ENCODE measurements at places on chromosomes 11 and 22.

- no peak for DNase-seq
Measured at GRCh38 chr11:131886201-131886600, 515.8 kb downstream of the NTM start.

- peak; percentile 15 for DNase-seq
Measured at GRCh38 chr11:104073950-104074705, 37.7 kb downstream of the DDI1 start.

DNA sequence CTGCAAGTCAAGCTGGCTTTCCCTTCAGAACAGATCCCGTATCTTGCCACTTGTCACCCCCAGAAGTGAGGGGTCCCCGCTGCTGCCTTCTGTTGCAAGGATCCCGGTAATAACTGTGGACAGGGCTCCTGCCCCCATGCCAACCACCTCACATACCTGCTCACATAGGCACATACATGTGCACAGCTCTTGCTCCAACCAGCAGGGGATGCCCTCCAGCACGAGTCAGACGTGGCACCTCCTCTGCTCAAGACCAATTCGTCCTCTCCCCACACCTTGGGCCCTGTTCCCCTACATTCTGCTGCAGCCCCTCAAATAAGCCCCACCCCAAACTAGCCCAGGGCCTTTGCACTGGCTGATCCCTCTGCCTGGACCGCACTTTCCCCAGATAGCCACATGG, 163.3 kb downstream of the CRYBB2 start:
- DNase-seq: no peak

DNA sequence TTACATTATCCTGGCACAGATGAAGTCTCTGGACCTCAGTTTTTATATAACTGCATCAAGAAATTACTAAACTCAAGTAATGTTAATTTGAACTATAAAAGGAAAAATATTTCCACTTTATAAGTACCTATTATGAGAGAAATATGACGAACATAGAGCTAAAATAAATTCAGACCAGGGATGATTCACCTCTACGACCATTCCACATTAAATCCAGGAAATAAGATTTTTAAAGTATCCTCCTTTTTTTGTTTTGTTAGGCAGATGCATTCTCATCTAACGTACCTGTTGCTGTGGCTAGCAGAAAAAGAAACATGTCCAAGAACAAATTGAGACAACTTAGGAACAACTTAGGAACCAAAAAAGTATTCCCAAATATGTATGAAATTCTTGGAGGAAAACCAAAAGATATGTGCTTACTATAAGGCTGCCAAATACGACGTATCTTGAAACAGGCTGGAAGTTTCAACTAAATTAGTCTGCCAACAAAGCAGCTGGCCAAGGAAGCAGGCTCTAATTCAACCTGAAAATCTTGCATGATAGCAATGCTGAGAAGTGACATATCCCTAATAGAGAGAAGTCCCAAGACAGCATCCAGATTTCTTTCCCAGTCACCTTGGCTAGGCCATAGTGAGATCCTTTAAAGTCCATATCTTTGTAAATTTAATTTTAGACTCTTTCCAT, 15.7 kb downstream of the SPTY2D1 start:
- DNase-seq: peak; percentile 29

DNA sequence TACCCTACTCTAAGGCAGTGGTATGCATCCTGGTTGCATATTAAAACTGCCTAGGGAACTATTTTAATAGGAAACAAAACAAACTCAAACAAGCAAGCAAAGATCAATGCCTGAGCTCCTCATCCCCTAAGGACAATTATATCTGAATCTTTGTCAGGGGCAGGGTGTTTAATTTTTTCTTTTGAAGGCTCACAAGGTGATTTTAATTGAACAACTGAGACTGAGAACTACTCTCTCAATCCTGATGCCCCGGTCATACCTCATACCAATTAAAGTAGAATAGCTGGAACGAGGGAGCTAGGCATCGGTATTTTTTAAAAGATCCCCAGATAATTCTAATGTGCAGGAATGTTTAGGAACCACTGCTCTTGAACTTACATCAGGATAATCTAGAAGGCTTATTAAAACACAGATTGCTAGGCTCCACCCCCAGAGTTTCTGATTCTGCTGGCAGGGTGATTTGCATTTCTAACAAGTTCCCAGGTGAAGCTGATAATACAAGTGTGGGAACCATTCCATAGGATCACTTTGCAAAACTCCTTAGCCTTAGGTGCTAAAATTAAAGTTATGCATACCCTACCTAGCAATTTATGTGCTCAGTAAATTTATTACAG, 416.5 kb downstream of the GUCY1A2 start:
- no peak for DNase-seq

- DNase-seq: no peak
Measured at GRCh38 chr22:21857481-21857914, 9.9 kb downstream of the MAPK1 start.

DNA sequence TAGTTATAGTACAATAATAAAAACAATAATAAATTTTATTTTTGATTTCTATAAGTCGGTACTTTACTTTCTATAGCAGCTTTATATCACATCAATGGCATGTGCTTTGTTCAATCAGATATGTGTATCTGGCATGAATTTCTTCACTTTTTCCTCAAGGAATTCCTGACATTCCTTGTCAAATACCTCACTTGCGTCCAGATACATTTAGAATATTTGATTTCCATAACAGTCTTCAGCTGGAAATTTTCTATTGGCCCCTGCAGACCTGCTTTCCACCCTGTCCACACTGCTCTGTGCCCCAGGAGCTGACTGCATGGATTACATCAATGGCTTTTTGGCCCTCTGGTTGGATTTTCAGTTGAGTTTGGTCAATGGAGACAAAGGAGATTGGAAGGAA, 93.2 kb downstream of the FAR1 start:
- peak; percentile 54 for DNase-seq

DNA sequence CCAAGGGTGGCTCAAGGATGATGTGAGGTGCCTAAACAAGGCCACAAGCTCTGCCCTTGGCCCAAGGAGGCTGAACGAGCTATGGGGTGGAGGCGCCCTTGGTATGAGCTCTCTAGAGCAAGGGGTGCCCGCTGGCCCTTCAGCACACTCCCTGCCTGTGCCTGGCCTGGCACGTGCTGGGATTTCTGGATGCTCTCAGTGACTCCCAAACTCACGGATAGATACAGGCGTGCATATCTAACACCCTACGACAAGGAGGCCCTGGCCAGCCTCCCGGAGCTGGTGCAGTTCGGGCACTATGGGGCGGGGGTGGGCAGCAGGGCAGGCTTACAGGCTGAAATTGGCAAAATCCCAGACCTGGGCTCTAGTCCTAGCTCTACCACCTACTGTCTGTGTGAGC, 30.6 kb downstream of the SCUBE1 start:
- DNase-seq: no peak

DNA sequence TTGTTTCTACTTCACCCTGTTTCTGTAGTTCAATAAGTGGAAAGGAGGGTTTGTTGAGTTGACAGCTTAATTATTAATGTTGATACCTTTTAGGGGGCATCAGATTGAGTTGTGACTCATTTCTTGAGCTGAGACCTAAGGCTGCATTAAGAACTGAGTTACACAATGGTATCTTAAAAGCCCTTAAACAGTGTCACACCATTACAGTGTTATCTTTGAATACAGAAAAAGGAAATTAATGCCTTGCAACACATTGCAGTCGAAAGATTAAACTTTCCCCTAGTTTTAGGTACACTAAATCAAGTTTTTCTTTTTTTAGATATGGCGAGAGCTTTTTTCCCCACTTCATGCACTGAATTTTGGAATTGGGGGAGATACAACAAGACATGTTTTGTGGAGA, 16.7 kb downstream of the PAFAH1B2 start:
- DNase-seq: no peak

GRCh38 chr22:30284172-30284571, 5.1 kb downstream of the CASTOR1 start:
- DNase-seq: no peak

GRCh38 chr11:92504004-92504403, 279.4 kb downstream of the FAT3 start:
- DNase-seq: no peak

DNA sequence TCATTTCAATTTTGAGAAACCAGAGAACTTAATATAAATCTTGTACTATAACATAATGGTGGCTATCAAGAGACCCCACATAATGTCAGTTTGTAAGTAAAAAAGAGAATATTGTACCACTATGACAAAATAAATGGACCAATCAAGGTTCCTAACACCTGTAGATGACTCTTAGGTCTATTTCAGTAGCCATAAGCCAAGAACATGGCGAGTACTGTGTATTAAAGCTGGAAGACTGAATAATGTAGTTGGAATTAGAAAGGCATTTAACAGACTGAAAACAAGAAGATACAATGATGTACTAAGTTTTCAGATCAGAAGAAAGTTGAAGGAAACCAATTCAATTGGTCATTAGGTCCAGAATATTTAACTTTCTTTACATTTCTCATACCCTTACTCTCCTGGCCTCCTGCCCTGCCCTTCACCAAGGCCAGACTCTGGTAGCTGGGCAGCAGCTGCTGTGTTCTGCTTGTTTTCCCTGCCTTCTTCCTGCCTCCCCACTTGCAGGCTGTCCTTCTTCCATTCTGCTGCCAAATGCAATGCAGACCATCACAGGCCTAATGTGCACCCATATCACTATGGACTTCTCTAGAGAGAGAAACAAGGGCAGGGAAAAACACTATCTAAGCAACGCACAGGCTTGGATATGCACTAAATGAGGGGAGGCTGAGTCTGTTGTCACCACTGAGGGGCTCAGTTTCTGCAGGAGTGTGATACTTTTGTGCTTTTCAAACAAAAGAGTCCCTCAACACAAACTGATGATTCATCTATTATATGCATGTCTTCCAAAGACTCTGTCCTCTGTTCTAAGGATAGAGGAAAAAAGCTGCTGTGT, 60.1 kb downstream of the RAB30 start:
- DNase-seq: no peak

GRCh38 chr11:26849036-26849435, 127.2 kb upstream of the SLC5A12 start:
- DNase-seq: peak; percentile 61

DNA sequence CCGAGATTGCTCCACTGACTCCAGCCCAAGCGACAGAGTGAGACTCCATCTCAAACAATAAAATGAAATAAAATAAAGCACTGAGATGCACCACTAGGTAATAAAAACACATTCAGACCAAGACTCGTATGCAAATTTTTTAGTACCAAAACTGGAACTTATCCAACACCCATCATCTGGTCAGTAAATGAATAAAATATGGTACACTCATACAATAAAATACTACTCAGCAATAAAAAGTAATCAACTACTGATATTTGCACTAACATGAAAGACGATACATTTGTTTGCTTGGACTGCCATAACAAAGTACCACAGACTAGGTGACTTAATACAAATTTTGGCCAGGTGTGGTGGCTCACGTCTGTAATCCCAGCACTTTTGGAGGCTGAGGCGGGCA, 17.8 kb upstream of the POLD3 start:
- no peak for DNase-seq

DNA sequence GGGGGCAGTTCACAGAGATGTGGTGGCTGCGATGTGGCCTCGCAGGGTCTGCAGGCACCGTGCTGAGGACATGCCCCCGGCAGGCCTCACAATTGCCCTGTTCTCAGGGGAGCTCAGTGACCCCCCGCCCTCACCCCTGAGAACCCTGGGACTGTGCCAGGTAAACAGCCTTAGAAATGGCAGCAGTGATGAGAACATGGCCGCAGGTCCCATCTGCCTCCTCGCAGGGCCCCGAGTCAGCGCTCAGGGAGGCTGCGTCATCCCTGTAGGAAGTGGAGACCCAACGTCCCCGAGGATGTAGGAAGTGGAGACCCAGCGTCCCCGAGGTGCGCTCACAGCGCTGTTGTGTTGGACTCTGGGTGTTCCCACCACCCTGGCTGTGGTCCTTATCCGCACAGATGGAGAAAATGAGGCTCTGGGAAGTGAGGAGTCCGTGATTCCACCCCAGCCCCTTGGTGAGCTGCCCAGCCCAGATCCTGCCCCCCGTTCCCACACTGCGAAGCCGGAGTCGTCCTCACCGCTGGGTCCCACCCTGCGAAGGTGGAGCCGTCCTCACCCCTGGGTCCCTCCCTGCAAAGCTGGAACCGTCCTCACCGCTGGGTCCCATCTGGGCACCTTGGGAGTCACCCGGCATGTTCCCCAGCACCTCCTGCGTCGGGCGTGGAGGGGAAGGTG, 1086.8 kb downstream of the BRD1 start:
- no peak for DNase-seq

GRCh38 chr22:41501209-41501608, 32.3 kb downstream of the ACO2 start:
- DNase-seq: no peak

DNA sequence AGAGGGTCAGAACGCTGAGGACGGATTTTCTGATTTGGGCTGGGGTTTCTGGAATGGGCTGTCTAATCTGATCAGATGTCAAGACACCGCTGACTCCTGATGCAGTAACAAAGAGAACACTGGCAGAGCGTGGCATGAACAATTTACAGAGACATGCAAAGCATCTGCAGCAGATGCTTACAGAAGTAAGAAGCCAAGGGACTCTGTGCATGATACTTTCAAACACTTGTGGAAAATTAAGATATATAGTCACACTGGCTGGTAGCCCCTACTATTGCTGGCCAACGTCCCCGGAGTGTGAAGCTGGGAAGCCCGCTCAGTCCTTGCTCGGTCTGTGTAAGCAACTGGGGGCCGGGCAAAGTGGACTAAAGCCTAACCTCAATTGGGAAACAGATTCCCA, 903.7 kb downstream of the BRD1 start:
- no peak for DNase-seq
